Spleen (tissue), 13 donors: ENCODE measurements at places on chromosomes 3 and 15. TPM values are rescaled to one million over a fixed set of nuclear protein-coding genes. Genes with fewer than 3 reads are reported as not detected.

DNA sequence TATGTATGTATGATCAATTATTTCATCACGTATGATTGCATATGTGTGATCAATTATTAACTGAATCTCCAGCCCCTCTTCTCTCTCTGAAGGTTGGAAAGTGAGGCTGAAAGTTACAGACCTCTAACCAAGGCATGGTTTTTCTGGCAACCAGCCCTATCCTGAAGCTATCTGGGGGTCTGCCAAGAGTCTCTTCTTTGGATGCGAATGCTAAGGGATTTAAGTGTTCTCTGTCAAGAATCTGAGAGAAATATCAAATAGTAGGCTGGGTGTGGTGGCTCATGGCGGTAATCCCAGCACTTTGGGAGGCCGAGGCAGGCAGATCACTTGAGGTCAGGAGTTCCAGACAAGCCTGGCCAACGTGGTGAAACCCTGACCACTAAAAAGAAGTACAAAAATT lies 8.1 kb downstream of the NKTR start:
- H3K4me3 ChIP-seq, result no peak overlapping the region
- H3K4me1 ChIP-seq, result peaks cover 90% of the 10 kb centered on the region
- peaks cover 10% of the 10 kb centered on the region for H3K36me3 ChIP-seq
- no peak for DNase-seq
- no peak overlapping the region for H3K27ac ChIP-seq

- peaks cover 23% of the 10 kb centered on the region for H3K4me1 ChIP-seq
- no peaks in the 10 kb centered on the region for H3K36me3 ChIP-seq
- DNase-seq, result no peak
- no peak overlapping the region for H3K4me3 ChIP-seq
Measured at GRCh38 chr15:101522091-101522490, 32.6 kb upstream of the PCSK6 start.

DNA sequence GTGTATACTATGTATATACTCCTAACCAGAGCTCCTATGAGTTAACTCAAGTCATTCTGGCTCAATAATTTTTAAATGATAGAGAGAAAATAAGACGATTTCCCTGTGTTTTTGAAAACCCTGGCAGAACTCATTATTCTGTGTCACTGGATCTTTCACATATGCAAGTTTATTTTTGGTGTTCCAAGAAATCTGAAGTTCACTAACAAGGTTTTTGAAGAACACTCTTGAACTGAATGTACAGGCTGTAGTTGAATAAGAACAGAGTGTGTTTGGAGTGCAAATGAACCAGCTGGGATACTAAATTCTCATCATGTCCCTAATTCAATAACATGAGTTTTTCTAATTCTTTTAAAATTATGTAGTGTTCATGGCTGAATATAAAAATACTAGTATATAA lies 466.9 kb upstream of the SUCLG2 start:
- H3K4me3 ChIP-seq, result no peak overlapping the region
- H3K36me3 ChIP-seq, result no peaks in the 10 kb centered on the region
- H3K4me1 ChIP-seq, result no peaks in the 10 kb centered on the region
- DNase-seq, result no peak

DNA sequence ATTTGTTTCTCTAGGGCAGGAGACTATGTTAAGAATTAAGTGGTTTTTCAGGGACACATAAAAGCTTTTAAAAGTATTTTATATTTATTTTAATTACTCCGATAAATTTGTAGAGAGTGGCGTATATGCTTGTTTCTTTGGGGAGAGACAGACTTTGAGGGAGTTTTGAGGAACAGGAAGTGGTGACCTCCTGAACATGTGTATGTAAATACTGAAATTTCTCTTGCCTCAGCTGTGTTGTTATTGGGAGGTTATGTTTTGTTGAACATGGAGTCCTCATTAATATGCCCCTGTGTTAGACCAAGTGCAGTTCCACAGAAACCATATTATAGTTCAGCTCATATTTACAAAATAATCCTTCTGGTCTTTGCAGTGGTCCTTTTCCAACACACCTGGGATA lies 41.8 kb upstream of the UTS2B start:
- H3K4me3 ChIP-seq, result no peak overlapping the region
- peaks cover 52% of the 10 kb centered on the region for H3K36me3 ChIP-seq
- H3K27ac ChIP-seq, result peak overlapping the region; percentile 51
- DNase-seq, result no peak

DNA sequence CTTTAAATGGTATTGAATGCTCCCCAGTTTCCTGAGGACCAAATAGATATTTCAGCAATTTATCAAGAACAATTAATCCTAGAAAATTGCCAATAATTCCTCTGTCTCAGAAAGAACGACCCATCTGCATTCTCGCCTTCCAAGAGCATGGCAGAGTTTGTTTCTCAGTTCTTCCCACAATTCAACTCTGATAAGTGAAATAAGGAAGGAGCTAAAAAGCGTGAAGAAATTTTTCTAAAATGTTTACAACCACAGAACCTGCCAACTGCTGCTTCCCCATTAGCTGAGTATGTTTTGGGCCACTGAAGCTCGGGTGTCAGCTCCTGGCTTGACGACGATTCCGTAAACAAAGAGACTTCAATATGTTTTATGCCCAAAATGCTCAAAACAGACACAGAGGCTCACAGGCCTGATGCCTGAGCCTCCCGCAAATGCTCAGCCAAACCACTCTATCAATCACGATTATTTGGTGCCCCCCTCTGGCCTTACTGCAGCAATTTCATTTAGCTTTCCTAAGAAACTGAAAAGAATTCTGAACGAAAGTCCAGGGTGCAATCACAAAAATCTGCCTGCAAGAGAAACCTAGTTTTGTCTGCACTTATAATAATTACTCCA lies 259.2 kb upstream of the CCDC54 start:
- H3K36me3 ChIP-seq, result no peaks in the 10 kb centered on the region
- H3K4me1 ChIP-seq, result no peaks in the 10 kb centered on the region
- H3K27me3 ChIP-seq, result no peaks in the 10 kb centered on the region
- H3K27ac ChIP-seq, result no peak overlapping the region

DNA sequence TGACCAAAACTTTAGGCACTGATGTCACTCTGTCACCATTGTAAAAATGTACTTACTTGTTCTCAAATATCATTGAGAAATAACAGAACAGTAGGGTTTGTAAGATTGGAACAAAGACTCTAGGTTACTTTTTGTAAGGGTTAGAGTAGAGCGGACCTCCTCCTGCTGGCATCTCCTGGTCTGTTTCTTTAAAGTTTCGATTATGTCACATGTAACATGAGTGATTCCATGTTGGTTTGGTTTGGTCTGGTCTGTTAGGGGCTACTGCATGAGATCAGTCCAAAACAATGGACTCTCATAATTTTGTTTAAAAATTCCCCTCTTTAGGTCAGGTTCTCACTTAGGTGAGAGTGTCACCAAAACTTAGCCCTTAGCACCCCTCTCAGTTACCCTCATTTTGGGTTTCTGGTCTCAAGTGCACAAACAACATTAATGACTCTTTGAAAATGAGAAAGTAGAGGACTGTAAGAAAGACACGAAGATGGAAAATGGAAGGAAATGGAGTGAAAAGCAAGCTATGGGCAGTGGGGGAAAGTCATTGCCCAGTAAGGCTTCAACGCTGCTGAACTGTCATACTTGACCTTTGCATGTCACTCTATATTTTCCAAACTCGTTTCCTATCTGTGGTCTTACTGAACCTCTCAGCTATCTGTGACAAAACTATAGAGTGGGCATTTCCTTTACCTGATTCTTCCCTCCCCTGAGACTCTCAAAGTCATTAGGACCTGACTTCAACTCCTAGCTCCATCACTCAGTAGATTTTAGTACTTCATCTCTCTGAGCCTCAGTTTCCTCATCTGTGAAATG lies 52.7 kb downstream of the LDHAL6B start:
- no peaks in the 10 kb centered on the region for H3K4me1 ChIP-seq
- no peak overlapping the region for H3K4me3 ChIP-seq

- peaks cover 17% of the 10 kb centered on the region for H3K4me1 ChIP-seq
- H3K36me3 ChIP-seq, result no peaks in the 10 kb centered on the region
- peaks cover 31% of the 10 kb centered on the region for H3K27me3 ChIP-seq
- peak overlapping the region; percentile 58 for H3K27ac ChIP-seq
Measured at GRCh38 chr15:58064082-58064979, 1.2 kb downstream of the ALDH1A2 start.

- no peak overlapping the region for H3K27ac ChIP-seq
- no peak overlapping the region for H3K4me3 ChIP-seq
- no peaks in the 10 kb centered on the region for H3K27me3 ChIP-seq
- H3K36me3 ChIP-seq, result no peaks in the 10 kb centered on the region
- DNase-seq, result no peak
- no peaks in the 10 kb centered on the region for H3K4me1 ChIP-seq
Measured at GRCh38 chr3:39361252-39361927, 21.8 kb upstream of the SLC25A38 start.

GRCh38 chr3:57078635-57079473 lies 18.4 kb downstream of the SPATA12 start:
- H3K27me3 ChIP-seq, result peaks cover 58% of the 10 kb centered on the region
- no peaks in the 10 kb centered on the region for H3K36me3 ChIP-seq
- peaks cover 3% of the 10 kb centered on the region for H3K4me1 ChIP-seq
- peak overlapping the region; percentile 58 for H3K4me3 ChIP-seq
- DNase-seq, result peak; percentile 81
- no peak overlapping the region for H3K27ac ChIP-seq

- H3K27me3 ChIP-seq, result no peaks in the 10 kb centered on the region
- no peak overlapping the region for H3K4me3 ChIP-seq
- no peaks in the 10 kb centered on the region for H3K4me1 ChIP-seq
Measured at GRCh38 chr3:42544492-42545283, 37.1 kb downstream of the SEC22C start.

DNA sequence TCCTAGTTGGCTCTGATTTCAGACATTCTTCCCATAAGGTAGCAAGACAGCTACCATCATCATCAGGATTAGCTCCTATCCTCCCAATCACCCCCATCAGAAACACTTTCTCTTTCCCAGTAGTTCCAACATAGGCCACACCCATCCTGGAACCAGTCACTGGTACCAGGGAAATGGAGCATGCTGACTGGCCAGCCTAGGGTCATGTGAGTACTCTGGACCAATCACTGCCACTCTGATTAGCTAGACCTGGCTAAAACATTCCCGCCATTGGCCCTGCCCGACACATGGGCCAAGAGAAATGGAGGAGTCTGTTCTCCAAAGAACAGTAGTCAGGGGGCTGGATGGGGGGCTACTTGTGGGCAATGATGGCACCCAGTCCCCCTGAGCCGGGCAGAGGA lies 12.4 kb downstream of the EFCC1 start:
- DNase-seq, result no peak
- H3K27me3 ChIP-seq, result no peaks in the 10 kb centered on the region
- peaks cover 68% of the 10 kb centered on the region for H3K4me1 ChIP-seq
- H3K4me3 ChIP-seq, result no peak overlapping the region

- H3K4me1 ChIP-seq, result no peaks in the 10 kb centered on the region
- no peaks in the 10 kb centered on the region for H3K36me3 ChIP-seq
- H3K4me3 ChIP-seq, result no peak overlapping the region
- DNase-seq, result no peak
Measured at GRCh38 chr15:49664716-49665115, 43.9 kb downstream of the DTWD1 start.

- H3K27me3 ChIP-seq, result no peaks in the 10 kb centered on the region
- H3K4me1 ChIP-seq, result no peaks in the 10 kb centered on the region
- no peak overlapping the region for H3K4me3 ChIP-seq
Measured at GRCh38 chr3:38576131-38576525, 73.4 kb downstream of the SCN5A start.

DNA sequence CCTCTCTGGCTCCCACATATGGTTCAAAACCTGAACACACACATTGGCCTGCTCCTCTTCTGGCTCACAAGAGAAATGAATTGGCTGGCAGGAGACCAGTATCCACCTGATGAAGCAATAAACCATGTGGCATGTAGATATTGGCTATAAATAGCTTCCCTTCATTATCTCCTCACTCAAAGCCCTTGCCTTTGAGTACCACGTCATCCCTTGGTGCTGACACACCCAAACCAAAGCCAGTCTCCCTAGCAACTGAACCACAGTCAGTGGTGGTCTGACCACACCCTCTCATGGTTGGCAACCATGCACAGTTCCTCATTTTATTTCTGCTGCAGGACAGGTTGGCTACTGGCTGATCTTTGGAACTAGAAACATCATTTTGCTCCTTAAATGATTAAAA lies 98.8 kb downstream of the ZNF621 start:
- no peaks in the 10 kb centered on the region for H3K4me1 ChIP-seq
- H3K27ac ChIP-seq, result peak overlapping the region; percentile 56
- no peaks in the 10 kb centered on the region for H3K27me3 ChIP-seq

DNA sequence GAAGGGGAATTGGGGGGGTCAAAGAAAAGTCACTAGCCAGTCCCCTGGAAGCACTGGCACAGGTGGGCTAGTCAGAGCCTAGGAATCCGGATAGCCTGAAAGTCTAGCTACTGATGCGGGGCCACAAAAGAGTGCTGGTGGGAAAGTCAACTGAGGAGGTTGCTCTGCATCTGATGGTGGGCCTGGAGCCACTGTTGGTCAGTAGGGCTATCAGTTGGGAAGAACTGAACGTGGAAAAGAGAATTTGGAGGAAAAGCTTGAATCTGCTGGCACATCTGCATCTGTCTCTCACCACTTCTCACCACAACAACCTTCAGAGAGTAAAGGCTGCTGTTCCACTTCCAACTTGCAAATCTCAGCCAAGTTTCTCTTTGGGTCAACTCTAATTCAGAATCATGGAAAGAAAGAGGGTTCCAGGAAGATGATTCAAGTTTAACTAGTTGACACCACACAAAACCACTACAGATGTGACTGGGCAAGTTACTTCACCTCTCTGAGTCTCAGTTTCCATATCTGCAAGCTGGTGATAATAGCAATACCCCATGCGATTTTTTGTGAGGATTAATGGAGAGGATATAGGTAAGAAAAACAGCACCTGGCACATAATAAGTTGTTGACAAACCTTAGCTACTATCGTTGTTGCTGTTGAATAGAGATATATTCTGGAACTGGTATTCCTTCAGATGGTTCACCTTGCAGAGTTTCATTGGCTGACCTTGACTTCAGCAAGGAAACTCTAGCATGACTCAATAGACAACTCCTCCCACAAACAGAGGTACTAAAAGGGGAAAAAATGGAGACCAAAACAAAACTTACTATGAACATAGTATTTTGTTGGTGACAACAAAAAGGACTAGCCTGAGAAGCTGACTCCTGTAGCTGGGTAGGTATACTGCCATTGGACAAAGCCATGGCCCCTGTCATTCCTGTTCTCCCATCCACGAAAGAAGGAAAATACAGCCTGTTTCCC lies 280.2 kb upstream of the STT3B start:
- H3K27ac ChIP-seq, result no peak overlapping the region
- no peak overlapping the region for H3K4me3 ChIP-seq
- no peaks in the 10 kb centered on the region for H3K4me1 ChIP-seq
- H3K36me3 ChIP-seq, result no peaks in the 10 kb centered on the region
- no peak for DNase-seq
- H3K27me3 ChIP-seq, result no peaks in the 10 kb centered on the region

- no peaks in the 10 kb centered on the region for H3K4me1 ChIP-seq
- H3K4me3 ChIP-seq, result no peak overlapping the region
- H3K27me3 ChIP-seq, result no peaks in the 10 kb centered on the region
- no peak overlapping the region for H3K27ac ChIP-seq
- no peaks in the 10 kb centered on the region for H3K36me3 ChIP-seq
Measured at GRCh38 chr3:182469086-182469485, 324.2 kb upstream of the ATP11B start.

GRCh38 chr15:77009176-77009575 lies 14.2 kb downstream of the PSTPIP1 start:
- peak; percentile 41 for DNase-seq
- no peaks in the 10 kb centered on the region for H3K27me3 ChIP-seq
- peaks cover 53% of the 10 kb centered on the region for H3K4me1 ChIP-seq
- H3K27ac ChIP-seq, result no peak overlapping the region

GP5 gene
- total RNA-seq, result 0.51 TPM

CCDC39 gene
- not detected for total RNA-seq

MITF gene
- total RNA-seq, result 10.4 TPM

ALDH1L1 gene
- 0.49 TPM for total RNA-seq

LRRC2 gene
- 3.4 TPM for total RNA-seq

LSG1 gene
- 36.0 TPM for total RNA-seq

GAP43 gene
- total RNA-seq, result 0.20 TPM

ZPLD1 gene
- not detected for total RNA-seq

ANKRD63 gene
- not detected for total RNA-seq

HSPBAP1 gene
- 42.9 TPM for total RNA-seq
